Stimulated activated CD4-positive, alpha-beta T cell treated with anti-CD3 and anti-CD28 coated beads, Interleukin-4, amount 100 ng/mL, for 1 hour (primary cell): ENCODE measurements at places on chromosomes 1 and 21.

- DNase-seq, result no peak
Observed at GRCh38 chr21:46227811-46228344, 696 bp downstream of the LSS start.

- DNase-seq, result no peak
Observed at GRCh38 chr1:159869173-159869572, 6.7 kb upstream of the VSIG8 start.

DNA sequence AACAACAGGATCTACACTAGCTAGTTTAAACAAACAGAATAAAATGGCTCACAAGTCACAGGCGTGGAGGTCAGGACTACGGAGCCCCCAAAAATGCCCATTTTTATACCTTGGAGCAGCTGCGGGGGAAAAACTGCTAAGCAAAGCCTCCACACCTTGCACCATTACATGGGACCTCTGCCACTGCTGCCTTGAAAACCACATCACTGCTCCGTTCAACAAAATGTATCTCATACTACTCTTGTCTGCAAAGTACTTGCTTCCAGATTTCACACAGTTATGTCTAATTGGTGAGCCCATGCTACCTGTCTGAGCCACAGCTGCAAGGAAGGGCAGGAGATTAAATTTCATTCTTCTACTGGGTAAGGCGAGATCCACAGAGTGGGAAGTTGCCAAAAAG is 24.4 kb downstream of the MRPL39 start:
- no peak for DNase-seq

GRCh38 chr1:233427907-233428306 is 100.4 kb downstream of the MAP3K21 start:
- no peak for DNase-seq

- no peak for DNase-seq
Observed at GRCh38 chr1:174174461-174175329, 15.4 kb downstream of the RABGAP1L start.

DNA sequence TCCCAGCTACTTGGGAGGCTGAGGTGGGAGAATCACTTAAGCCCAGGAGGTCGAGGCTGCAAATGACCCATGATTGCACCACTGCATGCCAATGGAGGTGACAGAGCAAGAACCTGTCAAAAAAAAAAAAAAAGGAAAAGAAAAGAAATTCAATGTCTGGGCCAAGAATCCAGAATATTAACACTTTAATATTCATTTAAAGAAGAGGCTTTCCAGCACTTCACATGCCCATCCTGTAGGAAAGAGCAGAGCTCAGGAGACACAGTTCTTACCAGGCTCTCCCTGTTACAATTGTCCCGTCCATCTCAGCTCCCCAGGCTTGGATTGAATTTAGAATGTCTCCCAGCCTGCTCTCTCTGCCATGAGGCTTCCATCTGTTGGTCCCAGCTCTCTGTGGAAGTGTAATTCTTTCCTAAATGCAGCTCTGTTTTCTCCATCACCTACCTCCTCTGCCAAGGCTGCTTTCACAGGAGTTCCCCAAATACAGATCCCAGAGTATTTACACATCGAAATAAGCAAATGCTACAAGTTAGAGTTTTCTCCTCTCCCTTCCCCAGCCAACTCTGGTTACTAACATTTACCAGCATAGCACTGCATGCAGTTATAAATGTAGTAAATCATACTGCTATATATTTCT is 116.6 kb upstream of the CDC42BPA start:
- no peak for DNase-seq

GRCh38 chr1:43143441-43143888 is 28.6 kb downstream of the EBNA1BP2 start:
- DNase-seq, result no peak

DNA sequence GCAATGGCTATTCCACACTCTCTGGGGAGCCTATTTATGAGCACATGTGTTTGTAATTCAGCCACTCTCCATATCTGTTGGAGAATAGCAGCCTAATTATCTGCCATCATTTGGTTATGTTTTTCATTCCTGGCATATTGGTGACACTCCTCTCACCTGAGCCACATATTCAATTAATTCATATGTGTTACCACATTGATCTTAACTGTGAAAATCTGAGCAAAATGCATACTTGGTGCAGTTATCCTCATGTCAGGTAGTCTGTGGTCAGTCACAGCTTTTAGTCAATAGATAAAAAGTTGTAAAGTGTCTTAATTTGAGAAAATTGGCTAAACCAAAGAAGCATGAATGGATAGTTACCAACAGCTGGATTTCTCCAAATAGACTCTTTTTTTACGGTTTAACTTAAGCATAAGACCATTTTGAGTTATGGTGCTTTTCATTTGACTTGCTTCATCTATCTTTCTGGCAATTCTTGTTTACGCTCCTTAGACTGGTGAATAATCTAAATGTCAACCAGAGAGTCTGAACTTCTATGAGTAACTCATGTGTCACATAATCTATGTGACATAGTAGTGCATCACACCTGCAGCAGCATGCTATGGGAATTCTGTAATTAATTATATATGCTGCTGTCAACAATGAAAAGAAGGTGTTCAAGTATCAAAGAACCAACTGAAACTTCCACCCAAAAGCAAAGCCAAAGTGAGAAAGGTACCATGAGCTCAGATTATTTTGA is 187.7 kb upstream of the SGIP1 start:
- DNase-seq, result no peak

DNA sequence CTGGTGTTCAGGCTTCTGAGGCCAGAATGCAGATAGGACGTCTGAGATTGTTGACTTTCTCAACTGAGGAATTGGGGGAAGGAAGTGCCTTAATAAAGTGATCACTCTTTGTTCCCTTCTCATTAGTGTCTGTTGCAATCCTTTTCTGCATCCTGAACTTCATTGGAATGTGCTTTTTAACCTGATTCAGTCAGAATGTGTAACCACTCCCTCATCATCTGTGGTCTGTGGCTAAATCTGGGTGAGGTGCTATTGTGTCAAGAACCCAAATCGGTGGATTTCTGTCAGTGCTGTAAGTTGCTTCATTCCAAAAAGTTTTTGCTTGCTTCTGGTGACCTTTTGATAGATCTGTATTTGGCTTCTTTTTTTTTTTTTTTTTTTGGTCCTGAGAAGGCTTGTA is 38.2 kb downstream of the ARID1A start:
- no peak for DNase-seq

- DNase-seq, result no peak
Observed at GRCh38 chr1:214213136-214213535, 67.8 kb upstream of the SMYD2 start.

DNA sequence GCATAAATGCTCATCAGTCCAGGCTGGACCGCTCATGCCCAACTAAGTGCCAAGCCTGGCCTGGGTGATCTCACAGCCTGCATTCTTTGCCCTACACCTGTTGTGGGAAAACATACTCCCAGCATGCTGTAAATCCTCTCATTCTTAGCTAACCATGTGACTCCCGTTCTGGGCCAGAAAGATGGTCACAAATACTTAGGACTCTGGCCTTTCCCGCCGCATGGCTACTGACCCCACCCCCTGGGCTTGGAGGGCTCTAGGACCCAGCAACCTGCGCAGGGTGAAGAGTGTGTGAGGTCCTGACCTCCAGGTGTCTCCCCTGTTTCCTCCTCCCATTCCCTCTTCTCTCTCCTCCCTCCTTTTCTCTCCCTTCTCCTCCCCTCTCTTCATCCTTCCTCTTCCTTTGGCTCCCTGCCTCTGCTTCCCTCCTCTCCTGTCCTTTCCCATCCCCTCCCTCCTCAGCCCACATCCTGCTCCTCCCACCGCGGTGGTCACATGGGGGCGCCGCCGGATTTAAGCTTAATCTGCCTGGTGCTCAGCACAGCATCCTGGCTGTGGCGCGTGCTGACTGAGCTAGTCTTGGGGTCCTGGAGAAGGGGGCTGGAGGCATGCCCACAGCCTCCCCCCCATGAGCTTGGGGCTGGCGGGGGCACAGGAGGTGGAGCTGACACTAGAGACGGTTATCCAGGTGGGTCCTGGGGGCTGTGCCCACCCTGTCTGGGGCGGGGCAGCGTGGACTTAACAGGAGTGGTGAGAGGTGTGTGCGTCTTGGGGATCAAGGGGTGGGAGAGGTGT is at the start of gene CROCC:
CROCC (plus strand) TSS at position 541 of the 795 bp plus-strand sequence; CDS start at position 629, 88 bp downstream.
- peak; percentile 35 for DNase-seq

GRCh38 chr1:200979574-200980451 is 43.7 kb downstream of the KIF21B start:
- peak; percentile 70 for DNase-seq

GRCh38 chr1:208939537-208940085 is 643.9 kb upstream of the CAMK1G start:
- no peak for DNase-seq

DNA sequence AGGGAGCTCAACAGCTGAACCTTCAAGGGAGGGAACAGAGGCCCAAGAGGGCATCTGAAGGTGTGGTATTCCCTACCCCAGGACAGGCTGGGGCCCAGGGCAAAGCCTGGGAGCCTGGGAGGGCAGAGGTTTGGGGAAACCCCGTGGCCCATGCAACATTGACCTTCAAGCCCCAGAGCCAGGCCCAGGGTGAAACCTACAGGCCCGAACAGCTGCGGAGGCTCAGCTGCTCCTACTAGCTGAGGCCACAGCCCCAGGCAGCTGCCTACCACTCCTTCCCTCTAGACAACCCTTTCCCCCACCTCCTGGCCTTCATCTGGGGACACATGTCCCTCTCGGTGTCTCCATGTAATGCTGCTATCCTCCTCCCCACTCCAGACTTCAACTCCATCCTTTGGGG is 3.2 kb downstream of the LAD1 start:
- DNase-seq, result no peak

- DNase-seq, result peak; percentile 11
Observed at GRCh38 chr1:71054281-71054731, 6.7 kb upstream of the PTGER3 start.

DNA sequence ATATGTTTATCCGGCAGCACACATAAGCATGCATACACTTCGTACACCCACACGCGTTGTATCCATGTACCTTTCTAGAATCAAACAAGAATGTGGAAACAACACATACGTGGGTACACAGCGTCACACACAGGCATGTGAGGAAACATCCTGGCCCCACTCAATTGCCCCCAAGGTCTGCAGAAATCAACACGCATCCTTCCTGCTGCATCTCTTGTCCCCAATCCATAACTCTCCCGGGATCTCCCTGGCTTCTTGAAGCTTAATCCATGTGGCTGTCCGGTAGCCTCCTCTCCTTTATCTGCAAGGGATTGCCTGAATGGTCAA is 5.5 kb upstream of the TBX15 start:
- DNase-seq, result no peak

DNA sequence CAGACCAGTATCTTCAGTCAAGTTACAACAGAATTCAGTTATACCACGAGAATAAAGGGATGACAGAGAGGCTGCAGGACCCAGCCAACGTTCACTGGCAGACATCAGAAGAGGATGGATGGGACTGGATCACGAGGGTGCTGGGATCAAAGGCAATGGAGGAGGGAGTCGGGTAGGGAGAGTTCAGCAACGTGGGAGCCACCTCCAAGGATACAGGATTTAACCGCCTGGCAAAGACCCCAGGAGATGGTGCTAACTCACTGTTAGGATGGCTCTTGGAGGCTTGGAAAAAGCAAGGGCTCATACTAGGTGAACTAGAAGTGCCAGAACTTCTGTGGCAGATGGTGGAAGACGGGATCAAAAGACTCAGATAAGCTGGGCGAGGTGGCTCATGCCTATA is 99.1 kb upstream of the DISP3 start:
- DNase-seq, result no peak

DNA sequence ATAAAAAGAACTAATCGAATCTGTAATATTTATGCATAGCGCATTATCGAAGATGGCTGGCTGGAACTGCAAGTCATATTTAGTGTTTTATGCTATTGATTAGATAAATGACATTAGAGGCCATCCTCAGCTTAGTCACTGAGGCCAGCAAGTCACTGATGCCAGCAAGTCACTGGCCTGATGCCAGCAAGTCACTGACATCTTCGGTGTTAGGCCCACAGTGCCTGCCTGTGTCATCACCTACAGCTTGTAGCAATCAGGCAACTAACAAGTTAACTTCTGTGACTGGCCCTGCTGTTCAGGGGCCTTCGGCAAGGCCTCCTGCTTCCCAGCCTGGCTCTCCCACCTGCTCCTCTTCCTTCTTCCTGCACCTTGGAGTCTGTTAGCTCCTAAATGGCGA is 65.6 kb upstream of the SCCPDH start:
- no peak for DNase-seq

DNA sequence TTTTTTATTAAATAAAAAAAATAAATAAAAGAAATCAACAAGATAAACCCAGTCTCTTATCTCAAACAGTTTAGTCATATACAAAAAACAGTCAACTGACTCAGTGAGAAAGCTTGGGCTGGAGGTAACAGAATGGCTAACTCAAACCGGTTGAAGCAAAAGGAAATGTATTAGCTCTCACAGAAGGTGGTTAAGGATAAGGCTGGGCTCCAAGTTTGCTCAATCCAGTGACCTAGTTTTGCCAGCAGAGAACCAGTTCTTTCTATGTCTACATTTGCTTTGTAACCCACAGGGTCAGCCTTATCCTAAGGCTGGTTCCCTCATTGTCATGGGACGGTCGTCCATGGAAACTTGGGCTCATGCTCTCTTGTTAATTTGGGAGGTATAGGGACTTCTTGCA is 144.5 kb upstream of the L1TD1 start:
- no peak for DNase-seq

- DNase-seq, result no peak
Observed at GRCh38 chr1:231639819-231640218, 13.2 kb downstream of the DISC1 start.

GRCh38 chr1:36097693-36098585 is 9.2 kb downstream of the ADPRS start:
- no peak for DNase-seq

DNA sequence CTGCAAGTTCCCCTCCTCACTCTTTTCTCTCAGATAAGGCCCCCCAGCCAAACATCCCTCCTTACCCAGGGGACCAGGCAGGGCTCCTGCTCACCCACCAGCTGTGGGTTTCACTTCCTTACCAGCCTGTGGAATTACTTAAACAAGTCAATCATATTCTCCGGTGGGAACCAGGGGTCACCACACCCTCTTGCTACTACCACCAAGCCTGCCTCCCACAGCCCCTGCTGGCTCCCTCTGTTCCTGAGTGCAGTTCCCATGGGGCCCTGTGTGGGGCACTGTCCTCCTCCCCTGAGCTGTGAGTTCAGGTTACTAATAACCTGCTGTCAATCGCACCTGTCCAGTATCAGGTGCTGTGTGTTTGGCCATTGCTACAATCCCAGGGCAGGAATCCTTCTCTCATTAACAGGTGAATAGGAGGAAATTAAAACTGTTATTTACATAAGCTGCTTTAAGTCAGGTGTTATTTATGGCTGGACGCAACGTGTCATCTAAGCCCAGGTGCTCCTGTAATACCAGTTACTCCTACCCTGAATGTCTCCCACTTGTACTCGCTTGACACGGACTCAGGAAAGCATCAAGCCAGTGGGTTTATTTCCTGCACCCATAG is 53.1 kb upstream of the LBR start:
- peak; percentile 58 for DNase-seq
